ENCODE measurements at places on chromosomes 3 and 15. TPM values are rescaled to one million over a fixed set of nuclear protein-coding genes. Genes with fewer than 3 reads are reported as not detected.

Gene NEK11
- total RNA-seq, result 4.8 TPM

Gene LRRIQ4
- total RNA-seq, result not detected

Gene EPHA3
- total RNA-seq, result not detected

Gene BBX
- total RNA-seq, result 13.3 TPM

Gene CNTN6
- not detected for total RNA-seq

Gene EXD1
- 0.35 TPM for total RNA-seq

Gene SCAMP2
- 73.5 TPM for total RNA-seq

Gene KLHL40
- not detected for total RNA-seq

Gene ACTRT3
- 3.5 TPM for total RNA-seq
